Stimulated activated CD4-positive, alpha-beta T cell treated with anti-CD3 and anti-CD28 coated beads, Interleukin-4, amount 100 ng/mL, for 48 hours (primary cell): ENCODE measurements at places on chromosomes 2 and 18.

DNA sequence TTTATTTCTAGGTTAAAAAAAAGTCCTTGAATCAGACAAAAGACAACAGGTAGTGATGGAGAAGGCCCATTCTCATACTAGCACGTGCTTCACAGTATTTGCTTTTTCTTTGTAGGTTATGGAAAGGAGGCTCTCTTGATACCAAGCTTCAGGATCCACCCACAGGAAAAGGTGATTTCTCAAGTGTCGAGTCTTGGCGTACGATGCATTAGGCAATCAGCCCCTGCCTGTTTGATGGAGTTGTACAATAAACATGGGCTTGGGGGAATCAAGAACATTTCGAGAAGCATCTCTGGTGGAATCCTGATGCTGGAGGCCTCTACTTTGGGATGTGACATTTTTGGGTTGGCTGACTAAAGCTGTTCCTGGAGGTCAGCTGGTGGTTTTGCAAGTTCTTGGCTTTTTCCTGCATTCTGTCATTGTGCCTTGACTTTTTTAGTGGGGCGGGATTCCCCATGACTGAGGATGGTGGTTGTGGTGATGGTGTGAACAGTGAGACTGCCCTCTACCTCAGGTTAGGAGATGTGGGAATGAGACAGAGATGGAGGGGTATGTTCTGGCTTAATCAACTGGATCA, 231.5 kb upstream of the SPRED2 start:
- DNase-seq: no peak

DNA sequence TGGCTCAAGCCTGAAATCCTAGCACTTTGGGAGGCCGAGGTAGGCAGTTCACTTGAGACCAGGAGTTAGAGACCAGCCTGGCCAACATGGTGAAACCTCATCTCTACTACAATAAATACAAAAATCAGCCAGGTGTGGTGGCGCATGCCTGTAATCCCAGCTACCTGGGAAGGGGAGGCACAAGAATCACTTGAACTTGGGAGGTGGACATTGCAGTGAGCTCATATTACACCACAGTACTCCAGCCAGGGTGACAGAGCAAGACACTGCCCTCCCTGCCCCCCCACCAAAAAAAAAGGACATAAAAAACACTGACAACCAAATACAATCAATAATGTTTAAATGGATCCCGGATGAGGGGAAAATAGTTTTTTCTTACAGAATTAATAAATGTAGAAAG, 7.8 kb downstream of the TIA1 start:
- DNase-seq: no peak

GRCh38 chr18:13520306-13520705, 206.1 kb downstream of the FAM210A start:
- DNase-seq: no peak

GRCh38 chr2:152425765-152426727, 91.1 kb downstream of the FMNL2 start:
- no peak for DNase-seq

GRCh38 chr2:33363325-33364298, 112.8 kb upstream of the RASGRP3 start:
- DNase-seq: no peak

DNA sequence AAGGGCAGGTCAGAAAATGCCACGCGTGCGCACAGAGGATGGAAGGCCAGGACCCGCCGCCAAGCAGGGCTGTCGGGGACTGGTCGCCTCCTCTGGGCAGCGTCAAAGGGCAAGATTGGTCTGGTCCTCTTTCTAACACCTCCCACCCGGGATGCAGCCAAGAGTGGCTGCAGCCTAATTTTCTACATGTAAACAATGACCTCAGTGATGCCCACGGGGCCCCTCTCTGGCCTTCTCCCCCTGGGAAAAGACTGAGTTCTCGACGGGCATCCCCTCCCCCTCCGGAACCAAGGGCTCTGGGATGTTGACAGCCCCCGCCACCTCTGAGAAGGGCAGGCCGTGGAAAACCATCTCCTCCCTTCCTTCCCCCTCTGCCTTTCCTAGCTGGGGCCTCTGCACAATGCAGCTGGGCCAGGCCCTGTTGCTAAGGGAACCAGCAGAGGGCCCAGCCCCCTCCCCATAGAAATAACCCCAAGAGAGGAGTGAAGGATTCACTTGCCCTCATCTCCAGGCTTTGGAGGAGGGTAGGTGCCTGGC, 80.0 kb upstream of the ZNF532 start:
- DNase-seq: no peak

GRCh38 chr18:58309610-58310239, 265.7 kb downstream of the NEDD4L start:
- DNase-seq: no peak

- DNase-seq: no peak
These were observed 473.5 kb downstream of the RIT2 start for GRCh38 chr18:42641996-42642395.

DNA sequence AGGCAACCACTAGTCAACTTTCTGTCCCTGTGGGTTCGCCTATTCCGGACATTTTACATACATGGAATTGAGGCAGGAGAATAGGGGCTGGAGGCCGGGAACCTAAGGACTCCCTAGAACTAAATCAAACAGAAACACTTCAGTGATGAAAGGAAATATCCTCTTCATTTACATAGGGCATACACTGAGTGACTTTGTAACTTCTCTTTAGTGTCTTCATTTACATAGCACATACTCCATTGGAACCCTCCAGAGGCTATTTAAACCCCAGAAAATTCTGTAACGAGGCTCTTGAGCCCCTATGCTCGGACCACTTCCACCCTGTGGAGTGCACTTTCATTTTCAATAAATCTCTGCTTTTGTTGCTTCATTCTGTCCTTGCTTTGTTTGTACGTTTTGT, 56.5 kb downstream of the CCDC195 start:
- no peak for DNase-seq

DNA sequence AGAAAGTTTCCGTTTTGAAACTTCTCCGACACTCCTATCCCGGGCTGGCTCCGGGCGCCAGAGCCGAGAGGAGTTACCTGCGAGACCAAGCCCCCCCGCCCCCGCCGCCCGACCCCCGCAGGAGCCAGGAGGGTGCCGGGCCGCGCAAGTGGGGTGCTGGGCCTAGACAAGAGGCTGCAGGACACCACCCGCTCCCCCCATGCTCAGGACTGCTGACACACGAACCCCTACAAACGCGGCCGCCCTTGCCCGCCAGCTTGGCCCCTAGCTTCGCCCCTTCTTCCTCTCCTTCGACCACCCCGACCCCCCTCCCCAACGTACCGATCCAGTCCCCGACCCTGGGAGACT, 497 bp downstream of the PLA2R1 start:
- no peak for DNase-seq

DNA sequence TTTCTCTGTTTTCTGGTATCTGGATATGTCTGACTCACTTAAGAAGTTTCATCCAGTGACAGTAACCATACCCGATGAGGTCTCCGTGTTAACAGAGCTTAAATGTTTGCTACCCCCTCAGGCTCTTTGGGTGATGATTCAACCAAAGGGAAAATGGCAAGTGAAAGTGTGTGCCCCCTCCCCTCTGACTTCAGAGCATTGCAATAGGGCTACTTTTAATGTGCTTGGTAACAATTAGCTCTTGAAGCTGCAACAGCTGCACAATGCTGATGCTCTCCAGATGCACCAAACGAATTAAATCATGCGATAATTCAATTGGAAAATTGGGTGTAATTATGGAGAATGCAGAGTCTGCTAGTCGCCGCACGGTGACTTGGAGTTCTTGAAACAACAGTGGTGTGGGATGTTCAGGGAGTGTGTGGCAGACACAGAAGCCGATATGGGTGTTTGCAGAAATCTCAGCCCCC, 270.7 kb downstream of the ALK start:
- no peak for DNase-seq

- no peak for DNase-seq
These were observed 40.0 kb downstream of the MARCO start for GRCh38 chr2:118982039-118982438.

GRCh38 chr2:144801766-144802165, 281.8 kb upstream of the ZEB2 start:
- DNase-seq: no peak

DNA sequence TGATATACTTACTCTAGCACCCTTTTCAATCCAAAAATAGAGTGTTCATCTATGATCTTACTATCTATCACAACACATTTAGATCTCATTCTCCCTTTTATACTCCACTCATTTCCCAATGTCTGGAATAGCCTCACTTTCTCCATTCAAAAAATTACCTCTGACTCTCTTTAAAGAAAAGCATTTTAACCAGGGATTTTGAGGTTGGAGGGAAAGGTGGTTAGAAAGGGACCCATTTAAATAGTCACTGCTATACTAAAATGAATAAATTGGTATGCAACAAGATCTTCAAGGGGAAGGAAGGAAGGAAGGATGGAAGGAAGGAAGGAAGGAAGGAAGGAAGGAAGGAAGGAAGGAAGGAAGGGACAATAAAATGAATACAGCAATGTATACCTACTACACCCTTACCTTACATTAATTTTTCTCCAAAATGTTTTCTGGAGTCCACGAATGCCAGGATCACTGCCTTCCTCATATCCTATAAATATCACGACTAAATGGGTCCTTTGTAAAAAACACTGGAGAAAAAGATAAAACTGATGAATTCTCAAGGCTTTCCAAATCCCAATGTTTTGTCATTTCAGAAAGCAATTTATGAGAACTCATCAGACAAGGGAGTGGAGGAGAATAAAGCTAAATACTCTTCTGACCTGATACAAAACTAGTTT, 202.7 kb downstream of the ZEB2 start:
- no peak for DNase-seq

DNA sequence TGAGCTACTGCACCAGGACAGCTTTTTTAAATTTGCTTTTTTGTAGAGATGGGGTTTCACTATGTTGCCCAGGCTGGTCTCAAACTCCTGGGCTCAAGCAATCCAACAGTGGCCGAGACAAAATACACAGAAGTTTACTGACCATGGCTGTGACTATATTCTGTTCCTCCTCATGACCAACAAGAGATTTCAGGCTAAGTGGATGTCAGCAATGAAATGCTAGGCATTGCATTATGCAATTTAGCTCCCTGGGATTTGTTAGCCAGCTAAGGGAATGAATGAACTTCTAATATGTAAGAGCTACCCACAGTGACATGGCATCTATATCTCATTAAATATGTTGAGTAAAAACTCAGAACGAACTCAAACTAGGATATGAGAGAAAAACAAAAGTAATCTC, 81.9 kb upstream of the MBOAT2 start:
- no peak for DNase-seq

- no peak for DNase-seq
These were observed 65.9 kb upstream of the SLC1A4 start for GRCh38 chr2:64923385-64923710.

GRCh38 chr2:231928481-231928880, 2.3 kb upstream of the NPPC start:
- no peak for DNase-seq

- no peak for DNase-seq
These were observed 1070.3 kb downstream of the SUCLG1 start for GRCh38 chr2:83388804-83389203.

- no peak for DNase-seq
These were observed 4.2 kb upstream of the ESCO1 start for GRCh38 chr18:21604671-21605070.
